ENCODE measurements at places on chromosomes 6 and 20.
A peak's percentile ranks its signal among the peaks of the same experiment; 100 is the strongest.

DNA sequence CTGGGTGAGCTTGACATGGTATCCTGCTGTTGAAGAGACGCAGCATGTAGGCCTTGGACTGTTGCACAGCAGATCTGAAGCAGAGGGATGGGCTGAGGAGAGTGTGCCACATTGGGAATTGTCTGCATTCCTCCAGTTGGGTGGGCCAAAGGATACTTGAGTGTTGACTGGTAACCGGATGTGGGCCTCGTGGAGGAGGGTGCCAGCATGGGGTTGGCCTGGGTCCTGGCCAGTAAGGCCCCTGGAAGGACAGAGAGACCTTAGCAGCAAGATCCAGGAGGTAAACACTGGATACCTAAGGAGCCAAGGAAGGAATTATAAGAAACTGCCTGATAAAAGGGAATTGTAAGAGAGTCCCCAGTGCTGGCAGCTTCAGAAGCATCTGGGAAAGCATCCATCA lies 76.9 kb downstream of the FIG4 start:
- DNase-seq: peak; percentile 2

- no peak for DNase-seq
These were observed 329.5 kb upstream of the KHDRBS2 start for GRCh38 chr6:62615366-62616015.

GRCh38 chr6:132063738-132064137 lies 112.6 kb upstream of the CCN2 start:
- DNase-seq: peak; percentile 85

DNA sequence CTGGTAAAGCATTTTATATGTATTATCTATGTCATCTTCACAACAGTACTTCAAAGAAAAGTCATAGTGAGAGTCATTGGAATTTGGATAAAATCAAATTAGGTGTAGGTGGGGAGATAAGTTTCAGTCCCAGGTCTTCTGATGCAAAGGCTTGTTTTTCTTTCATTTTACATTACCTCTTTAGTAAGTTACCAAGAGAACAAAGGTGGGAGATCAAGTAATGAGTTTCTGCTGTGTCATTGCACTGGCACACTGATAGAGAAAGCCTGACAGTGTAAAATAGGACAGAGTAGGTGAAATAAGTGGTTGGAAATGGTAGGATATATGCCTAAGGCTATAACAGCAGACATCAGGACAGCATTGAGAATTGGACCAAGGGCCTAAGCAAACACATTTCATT lies 250.4 kb downstream of the NKAIN2 start:
- DNase-seq: no peak

- no peak for DNase-seq
These were observed 37.4 kb downstream of the MDN1 start for GRCh38 chr6:89782222-89782621.

DNA sequence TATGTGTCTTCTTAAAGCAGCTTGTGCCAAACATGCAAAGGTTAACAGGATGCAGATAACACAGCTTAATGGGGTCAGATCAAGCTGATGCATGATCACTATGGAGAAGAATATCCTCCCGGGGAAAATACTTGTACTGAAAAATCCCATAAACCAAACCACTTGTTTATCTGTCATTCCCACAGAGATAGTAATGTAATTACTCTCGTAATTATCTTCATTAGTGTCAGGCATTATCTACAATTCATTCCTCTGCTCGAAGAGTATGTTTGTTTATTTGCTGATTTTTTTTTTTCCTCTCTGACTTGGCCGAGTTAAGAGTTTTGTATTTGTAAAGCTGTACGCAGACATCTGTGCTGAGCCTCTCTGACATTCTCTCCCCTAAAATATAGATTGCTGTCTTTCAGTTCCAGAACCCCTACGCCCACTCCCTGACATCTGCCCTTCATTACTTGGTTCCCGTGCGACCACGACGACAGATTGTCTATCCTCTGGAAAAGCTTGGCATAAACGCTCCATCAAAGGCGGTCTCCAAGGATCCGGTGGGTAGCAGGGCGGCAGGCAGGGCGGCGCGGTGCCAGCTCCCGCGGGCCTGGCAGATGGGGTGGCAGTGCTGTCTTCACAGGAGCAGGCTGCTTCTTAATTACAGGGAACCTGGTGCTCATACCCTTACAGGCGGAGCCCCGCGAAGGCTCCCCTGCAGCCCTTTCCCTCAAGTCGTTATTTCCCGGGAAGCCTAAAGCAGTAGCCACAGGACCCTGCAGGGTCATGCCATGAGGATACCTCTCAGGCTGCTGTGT lies 147.2 kb downstream of the CFAP61 start:
- peak; percentile 18 for DNase-seq

GRCh38 chr6:167685654-167686053 lies 141.1 kb upstream of the AFDN start:
- no peak for DNase-seq

GRCh38 chr20:58618351-58619076 lies 32.6 kb upstream of the STX16 start:
- DNase-seq: no peak

- DNase-seq: no peak
These were observed 104.8 kb upstream of the SIRPA start for GRCh38 chr20:1790386-1790785.

GRCh38 chr6:127792616-127793015 lies 108.2 kb downstream of the THEMIS start:
- no peak for DNase-seq

DNA sequence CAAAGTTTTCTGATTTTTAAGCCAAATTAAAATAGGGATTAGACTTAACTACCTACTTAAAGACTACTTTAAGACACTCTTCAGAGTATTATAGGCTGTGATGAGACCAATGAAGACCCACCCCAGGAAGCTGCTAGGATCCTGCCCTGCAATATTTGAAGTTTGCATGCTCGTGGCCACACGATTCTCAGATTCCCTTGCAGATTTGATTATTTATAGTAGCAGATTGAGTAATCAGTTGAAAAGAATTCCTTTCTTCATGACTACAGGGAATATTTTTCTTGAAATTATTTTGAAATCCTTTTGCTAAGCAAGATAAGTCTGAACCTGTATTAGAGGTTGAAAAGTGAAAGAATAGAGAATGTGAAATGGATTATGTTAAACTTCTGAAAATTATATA lies 122.3 kb downstream of the B3GAT2 start:
- DNase-seq: no peak

- no peak for DNase-seq
These were observed 39.3 kb downstream of the ATXN1 start for GRCh38 chr6:16721977-16722376.

DNA sequence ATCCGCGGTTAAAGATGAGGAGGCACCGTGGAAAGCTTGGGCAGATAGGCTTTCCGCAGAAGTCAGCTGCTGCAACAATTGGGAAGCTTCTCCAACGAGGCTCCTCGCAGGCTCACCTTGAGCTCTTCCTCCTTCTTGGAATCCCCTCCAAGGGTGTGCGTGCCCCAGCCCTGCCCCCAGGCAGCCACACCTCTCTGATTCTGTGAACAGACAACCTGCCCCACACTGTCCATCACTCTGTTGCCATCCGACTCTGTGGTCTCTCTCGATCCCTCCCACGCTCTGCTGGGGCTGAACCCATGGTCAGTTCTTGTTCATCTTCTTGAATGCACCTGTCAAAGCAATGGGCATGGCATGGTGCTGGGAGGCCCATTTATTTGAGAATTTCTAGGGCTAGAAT lies 31.5 kb downstream of the PACSIN1 start:
- DNase-seq: no peak

DNA sequence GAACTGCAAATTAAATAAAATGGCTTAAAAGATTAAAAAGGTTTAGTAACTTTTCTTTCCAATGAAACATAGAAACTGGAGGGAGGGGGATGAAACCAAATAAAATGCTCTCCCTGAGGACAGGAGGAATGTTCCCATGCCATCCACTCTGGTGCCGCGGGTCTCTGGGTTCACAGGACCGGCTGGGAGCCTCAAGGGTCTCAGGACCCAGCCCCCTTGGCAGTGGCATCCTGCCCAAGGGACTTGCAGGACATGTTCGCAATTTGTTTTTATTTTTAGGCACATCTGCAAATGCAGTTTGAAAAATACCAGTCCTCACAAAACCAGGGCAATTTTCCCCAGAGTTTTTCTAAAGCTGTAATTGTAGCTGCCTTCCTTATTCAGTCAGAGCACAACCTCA lies 7.5 kb downstream of the BEND3 start:
- DNase-seq: no peak

DNA sequence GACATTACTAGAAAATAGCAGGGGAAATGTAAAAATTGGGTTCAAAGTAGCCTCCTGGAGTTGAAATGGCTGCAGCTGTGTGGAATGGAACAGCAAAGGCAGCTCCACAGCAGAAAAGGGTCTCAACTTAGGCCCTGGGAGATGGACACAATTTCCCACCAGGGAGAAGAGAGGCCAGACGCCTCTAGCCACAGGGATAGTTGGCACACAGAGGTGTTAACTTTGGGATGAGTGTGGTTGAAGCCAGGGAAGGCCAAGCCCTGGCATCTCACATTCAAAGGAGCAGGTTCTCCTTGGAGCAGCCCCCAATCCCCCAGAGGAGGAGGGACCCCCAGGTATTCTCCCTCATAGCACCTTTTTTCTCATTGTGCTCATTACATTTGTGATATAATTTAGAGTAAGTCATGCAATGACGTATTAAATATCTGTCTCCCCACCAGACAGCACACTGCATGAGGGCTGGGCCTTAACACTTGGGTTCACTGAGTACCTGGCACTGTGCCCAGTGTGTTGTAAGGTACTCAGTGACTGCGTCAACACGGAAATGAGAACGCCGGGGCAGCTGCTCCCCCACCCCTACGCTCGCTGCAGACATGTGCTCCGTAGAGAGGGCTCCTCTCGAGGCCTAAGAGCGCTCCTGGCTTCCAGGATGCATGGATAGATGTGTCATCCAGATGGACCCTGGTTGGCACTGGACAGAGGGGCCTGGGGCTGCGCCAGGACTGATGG lies 76.0 kb upstream of the CD93 start:
- no peak for DNase-seq
